ENCODE measurements at places on chromosomes 6 and 20.

GRCh38 chr6:21164768-21165326 lies 428.7 kb upstream of the SOX4 start:
- no peak for DNase-seq

DNA sequence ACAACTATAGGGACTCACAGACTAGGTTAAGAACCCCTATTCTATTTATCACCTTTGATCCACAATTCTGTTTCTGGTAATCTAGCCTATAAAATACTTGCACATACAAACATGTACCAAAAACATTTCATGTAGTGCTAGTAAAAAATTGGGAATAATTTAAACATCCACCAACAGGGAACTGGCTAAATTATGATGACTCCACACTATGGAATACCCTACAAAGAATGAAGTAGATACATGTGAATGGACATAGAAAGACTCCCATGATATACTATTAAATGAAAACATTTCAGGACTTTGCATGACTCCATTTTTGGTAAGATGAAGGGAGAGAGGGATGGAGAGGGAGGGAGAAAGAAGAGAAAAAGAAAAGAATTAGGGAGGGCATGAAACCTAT lies 58.2 kb downstream of the ZHX3 start:
- DNase-seq: no peak

GRCh38 chr6:107618672-107619071 lies 128.8 kb downstream of the SOBP start:
- DNase-seq: peak; percentile 26

DNA sequence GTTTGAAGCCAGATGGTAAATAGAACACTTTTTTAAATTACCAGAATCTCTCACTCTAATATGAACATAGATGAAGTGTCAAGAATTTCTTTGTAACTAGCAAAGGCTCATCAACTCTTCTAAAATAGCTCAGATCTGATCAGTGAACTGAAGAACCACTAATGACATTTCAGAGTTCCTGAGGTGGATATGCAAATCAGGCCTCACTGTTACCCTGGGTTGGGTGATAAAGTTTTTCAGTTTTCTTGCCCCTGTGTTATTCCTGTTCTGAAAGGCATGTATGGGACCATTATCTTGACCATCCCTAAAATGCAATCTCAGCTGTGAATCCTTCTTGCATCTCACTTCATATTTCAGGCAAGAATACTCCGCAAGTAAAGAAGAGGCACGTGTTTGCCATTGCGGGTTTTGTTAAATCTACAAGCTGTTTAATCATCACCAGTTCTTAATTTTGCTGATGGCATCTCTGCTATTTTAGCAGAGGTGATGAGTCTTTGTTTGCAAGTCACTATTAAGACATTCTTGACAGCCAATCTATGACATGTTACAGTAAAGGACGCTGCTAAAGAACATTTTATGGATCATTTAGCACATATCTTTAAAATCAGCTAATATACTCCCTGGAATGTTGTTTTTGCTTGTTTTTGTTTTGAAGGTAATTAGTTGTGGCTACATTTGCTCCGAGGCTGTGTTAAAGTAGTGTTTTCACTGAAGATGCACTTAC lies 47.9 kb downstream of the KHDC1L start:
- no peak for DNase-seq

- DNase-seq: no peak
Observed at GRCh38 chr20:39853636-39854035, 835.4 kb downstream of the MAFB start.
